ENCODE measurements at places on chromosomes 3 and 15. TPM values are rescaled to one million over a fixed set of nuclear protein-coding genes. Genes with fewer than 3 reads are reported as not detected.

DNA sequence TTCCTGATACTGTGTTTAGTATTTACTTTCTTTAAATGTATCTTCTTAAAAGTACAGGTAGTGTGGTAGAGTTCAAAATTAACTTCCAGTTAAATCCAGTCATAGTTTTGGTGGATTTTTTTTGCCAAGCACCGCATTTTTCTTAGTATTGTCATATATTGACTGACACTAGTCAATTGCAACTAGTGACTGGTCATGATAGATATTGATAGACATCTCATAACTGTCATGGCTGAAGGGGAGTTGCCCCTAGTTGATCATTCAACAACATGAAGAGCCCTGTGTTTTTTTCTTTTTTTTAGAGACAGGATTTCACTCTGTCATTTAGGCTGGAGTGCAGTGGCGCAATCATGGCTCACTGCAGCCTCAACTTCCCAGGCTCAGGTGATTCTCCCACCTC lies 22.1 kb downstream of the RAB8B start:
- DNase-seq: no peak

- no peak for DNase-seq
Measured at GRCh38 chr3:154427685-154428285, 2.2 kb downstream of the GPR149 start.

DNA sequence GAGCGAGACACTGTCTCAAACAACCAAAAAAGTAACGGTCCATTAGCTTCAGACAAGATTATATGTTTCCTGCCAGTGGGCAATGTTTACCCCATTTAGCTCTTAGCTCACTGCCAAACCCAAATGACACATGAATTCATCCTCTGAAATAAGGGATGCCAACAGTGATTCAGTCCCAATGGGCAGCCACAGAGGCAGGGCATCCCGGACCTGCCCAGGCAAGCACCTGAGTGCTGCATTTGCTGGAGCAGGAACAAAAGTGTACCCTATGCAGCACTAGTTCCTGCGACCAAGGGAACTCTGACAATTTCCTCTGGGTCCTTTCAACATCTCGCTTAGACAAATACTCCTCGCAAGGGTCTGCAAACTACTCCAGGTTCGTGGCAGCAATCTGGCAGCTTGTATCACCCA lies 8.0 kb downstream of the IP6K2 start:
- DNase-seq: no peak

DNA sequence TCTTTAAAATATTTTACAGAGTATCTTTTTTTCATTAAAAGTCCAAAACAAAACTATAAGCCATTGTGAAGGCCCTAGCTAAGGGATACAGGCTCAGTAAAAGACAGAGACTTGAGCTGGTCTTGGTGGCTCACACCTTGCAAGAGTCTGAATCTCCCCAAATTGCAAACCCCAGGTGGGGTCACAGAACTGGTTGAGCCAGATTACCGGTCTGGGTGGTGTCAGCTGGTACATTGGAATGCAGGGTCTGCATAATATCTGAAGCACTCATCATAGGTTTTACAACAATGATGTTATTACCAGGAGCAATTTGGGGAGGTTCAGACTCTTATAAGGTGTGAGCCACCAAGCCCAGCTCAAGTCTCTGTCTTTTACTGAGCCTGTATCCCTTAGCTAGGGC lies 201.2 kb upstream of the ARPP21 start:
- DNase-seq: no peak

GRCh38 chr3:195908694-195909581 lies 587 bp upstream of the TNK2 start:
- no peak for DNase-seq

- DNase-seq: no peak
Measured at GRCh38 chr3:5239602-5240001, 52.1 kb downstream of the EDEM1 start.

The IL17RD gene
- polyA plus RNA-seq: 1.4 TPM

The PIERCE2 gene
- 3.0 TPM for polyA plus RNA-seq

The ISL2 gene
- polyA plus RNA-seq: 0.82 TPM

The SLC22A13 gene
- polyA plus RNA-seq: 0.19 TPM

The RTP1 gene
- polyA plus RNA-seq: not detected

All from AG04450 (cell line).